ENCODE measurements at places on chromosomes 7 and 10. TPM values are rescaled to one million over a fixed set of nuclear protein-coding genes. Genes with fewer than 3 reads are reported as not detected.

GRCh38 chr10:131723297-131724168 lies 177.3 kb upstream of the PPP2R2D start:
- no peak for DNase-seq

DNA sequence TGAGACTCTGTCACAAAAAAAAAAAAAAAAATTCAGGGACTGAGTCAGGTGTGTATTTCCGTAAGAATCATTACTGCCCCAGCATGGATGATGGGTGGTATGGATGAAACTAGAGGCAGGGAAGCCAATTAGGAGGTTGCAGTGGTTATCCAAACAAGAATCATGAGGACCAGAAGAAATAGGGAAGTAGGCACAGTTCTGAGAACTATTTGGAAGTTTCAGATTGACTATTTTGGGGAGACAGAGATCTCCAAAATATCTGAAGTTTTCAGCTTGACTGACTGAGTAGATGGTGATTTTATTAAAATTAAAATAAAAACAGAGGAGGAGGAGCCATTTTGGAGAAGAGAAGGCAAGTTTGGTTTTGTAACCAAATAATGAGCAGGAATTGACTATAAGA lies 119.4 kb upstream of the NRBF2 start:
- DNase-seq = no peak

Gene FRMD4A
- total RNA-seq = 26.1 TPM

GRCh38 chr7:158536871-158537515 lies 50.6 kb downstream of the PTPRN2 start:
- DNase-seq = no peak

All from left ventricle myocardium inferior (tissue), 1 donor.